CD4-positive, CD25-positive, alpha-beta regulatory T cell (primary cell): ENCODE measurements at places on chromosomes 6 and 20. TPM values are rescaled to one million over a fixed set of nuclear protein-coding genes. Genes with fewer than 3 reads are reported as not detected.

Gene CENPW
- total RNA-seq: 4.5 TPM

Gene RIPPLY2
- total RNA-seq: not detected

Gene GSTA1
- not detected for total RNA-seq

Gene THBD
- total RNA-seq: not detected

Gene GPX5
- total RNA-seq: not detected

Gene WFDC13
- total RNA-seq: not detected

Gene DZANK1
- 2.2 TPM for total RNA-seq

GRCh38 chr6:95767897-95768463, 190.6 kb downstream of the MANEA start:
- no peak for DNase-seq

- no peak for DNase-seq
Observed at GRCh38 chr20:51428401-51429143, 113.9 kb downstream of the NFATC2 start.

- peak; percentile 58 for DNase-seq
Observed at GRCh38 chr6:157873735-157874344, 50.8 kb downstream of the SNX9 start.

- no peak for DNase-seq
Observed at GRCh38 chr6:109292420-109292819, 89.8 kb downstream of the CD164 start.

DNA sequence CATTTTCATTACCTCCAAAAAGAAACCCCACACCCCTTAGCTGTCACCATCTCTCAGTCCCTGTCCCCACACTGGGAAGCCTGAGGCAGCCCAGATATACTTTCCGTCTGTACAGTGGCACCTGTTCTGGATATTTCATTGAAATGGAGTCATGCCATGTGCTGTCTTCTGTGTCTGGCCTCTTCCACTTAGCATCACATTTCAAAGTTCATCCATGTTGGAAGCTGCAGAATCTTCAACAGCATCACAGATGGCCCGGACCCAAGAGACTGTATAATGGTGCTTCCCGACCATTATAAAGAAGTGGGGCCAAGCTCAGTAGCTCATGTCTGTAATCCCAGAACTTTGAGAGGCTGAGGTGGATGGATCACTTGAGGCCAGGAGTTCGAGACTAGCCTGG, 58.4 kb downstream of the DLGAP4 start:
- DNase-seq: no peak

DNA sequence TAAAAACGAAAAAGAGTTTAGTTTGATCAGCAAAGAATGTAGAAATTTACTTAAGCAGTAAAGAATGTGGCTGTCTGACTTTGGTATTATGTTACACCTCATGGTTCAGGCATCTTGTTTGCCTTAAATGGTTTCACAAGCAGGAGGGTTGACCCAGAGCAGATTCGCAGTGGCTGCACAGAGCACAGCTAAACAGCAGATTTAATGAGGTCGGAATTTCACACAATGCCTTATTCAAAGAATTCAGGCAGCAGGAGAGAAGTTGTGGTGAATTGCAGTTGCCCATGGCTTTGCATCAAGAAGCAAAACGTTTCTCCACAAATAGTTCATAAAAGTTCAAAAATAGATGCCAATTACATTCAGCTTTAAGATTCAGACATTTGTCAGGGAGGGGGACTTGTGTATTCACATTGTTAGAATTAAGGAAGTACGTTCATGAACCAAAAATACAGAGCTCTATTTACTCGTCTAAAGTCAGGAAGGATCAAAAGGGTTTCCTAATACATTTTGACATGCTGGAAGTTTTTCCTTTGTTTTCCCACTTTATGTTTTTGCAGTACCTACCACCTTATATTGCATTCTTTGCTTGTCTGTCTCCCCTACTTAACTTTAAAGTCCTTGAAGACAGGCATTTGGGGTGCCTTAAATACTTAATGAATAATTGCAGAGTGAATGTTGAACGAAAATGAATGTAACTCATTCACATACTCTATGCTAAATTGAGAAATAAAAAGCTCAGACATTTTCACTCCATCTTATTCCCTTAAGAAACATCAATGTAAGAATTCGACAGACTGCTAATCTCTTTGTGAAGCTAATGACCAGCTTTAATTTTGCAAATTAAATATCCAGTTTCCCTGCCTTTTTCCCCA, 1163.6 kb upstream of the CITED2 start:
- no peak for DNase-seq

GRCh38 chr6:106688177-106688951, 59.0 kb downstream of the QRSL1 start:
- no peak for DNase-seq

DNA sequence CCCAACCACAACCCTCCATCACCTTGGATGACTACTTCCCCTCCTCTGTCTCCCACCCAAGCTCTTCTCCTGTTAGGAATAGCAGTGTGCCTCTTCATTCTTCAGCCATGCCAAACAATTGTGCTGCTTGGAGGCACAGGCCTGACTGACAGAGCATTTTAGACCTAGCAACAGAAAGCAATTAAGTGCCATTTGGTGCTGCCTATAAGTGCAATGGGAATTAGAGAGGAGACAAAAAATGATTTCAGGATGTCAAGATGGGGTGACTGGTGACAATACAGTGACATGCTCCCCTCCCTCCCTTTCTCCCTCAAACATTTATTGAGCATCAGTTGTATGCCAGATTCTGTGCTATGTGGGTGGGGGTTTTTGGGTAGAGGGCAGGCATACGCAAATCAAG, 322.6 kb upstream of the MOCS1 start:
- no peak for DNase-seq

DNA sequence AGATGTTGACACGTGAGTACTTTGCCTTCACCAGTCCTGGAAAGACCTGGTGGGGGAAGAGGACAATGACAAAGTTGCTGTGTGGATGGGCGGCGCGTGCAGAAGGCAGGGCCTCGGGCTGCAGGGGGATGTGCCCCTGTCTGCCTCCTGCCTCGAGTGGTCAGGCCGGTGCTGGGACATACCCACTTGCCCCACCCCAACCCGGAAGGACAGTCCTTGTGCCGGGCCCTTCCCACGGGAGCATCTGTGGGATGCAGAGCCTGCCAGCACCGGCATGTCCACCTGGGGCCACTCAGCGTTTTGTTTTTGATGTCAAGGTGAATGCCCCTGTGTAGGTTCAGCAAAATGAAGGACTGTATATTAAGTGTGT, 60.5 kb upstream of the BHLHE23 start:
- no peak for DNase-seq

- DNase-seq: no peak
Observed at GRCh38 chr6:52511572-52512151, 65.2 kb downstream of the TRAM2 start.

DNA sequence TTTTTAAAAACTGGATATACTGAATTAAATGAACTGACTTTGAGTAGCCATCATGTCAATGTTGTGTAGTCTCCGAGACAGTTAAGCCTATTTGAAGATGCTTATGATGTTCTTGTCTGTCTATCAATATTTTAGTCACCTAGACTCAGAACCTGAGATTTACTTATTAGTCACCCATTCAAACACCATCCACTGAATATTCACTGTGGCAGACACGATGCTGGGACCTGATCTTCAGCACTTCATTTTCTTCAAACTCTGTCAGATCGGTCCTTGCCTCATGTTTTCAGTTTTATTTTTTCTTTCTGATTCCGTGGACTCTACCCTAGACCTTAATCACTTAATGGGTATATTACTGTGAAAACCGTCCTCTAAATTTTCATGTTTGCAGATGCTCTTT, 123.7 kb upstream of the MCHR2 start:
- DNase-seq: no peak

DNA sequence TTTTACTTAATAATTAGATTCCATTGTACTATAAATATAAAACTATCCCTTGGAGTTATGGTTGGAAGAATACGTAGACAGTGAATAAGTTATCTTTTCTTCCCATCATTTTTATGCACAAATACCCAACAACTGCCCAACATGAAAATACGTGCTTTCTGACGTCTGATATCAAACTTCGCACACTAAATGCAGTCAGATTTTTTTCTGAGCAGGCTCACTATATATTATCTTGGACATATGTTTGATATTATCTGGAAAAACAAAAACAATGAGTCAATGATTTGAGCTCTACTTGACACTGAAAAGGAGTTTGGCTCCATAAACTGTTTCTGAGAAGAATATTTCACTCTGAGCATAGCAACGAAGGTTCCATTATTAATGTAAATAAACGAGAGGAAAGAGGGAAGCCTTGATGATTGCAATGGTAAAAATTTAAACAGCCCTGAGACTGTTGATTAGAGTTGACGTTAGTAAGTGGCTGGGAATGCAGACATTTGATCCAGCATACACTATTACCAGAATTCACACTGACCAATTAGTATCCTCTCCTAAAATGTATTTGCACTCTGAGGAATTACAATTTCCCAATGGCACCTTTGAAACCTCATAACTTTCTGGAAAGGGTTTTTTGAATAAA, 1090.0 kb downstream of the EPHA7 start:
- no peak for DNase-seq

DNA sequence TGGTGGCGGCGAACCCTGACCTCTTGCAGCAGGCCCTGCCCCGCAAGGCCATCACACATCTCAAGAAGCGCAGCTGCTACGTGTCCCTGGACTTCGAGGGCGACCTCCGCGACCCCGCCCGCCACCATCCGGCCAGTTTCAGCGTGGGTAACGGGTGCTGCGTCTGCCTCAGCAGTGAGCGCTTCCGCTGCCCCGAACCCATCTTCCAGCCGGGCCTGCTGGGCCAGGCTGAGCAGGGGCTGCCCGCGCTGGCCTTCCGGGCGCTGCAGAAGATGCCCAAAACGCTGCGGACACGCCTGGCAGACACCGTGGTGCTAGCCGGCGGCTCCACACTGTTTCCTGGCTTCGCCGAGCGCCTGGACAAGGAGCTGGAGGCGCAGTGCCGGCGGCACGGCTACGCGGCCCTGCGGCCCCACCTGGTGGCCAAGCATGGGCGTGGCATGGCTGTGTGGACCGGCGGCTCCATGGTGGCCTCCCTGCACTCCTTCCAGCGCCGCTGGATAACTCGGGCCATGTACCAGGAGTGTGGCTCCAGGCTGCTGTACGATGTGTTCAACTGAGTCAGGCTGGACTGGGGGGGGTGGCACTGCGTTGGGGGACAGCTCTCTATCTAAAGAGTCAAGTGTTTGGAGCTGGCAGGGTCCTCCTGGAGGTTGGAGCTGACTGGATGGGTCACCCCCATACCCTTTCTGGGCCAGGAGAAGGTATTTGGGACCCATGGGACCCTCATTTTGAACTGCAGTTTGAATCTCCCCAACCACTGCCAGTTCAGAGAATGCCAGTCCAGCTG, 1.1 kb downstream of the ACTL10 start:
- DNase-seq: peak; percentile 83

- no peak for DNase-seq
Observed at GRCh38 chr20:38231531-38232121, 28.9 kb downstream of the KIAA1755 start.
